ENCODE measurements at places on chromosomes 1 and 21. TPM values are rescaled to one million over a fixed set of nuclear protein-coding genes. Genes with fewer than 3 reads are reported as not detected.

ZYG11A gene
- 0.20 TPM for total RNA-seq

CCDC27 gene
- not detected for total RNA-seq

NGF gene
- total RNA-seq, result 8.8 TPM

ADAMTSL4 gene
- total RNA-seq, result 13.4 TPM

LCE3E gene
- not detected for total RNA-seq

SPRR3 gene
- total RNA-seq, result not detected

USP33 gene
- total RNA-seq, result 87.1 TPM

HJV gene
- total RNA-seq, result not detected

OSCP1 gene
- 8.6 TPM for total RNA-seq

SFN gene
- total RNA-seq, result 0.20 TPM

C1orf185 gene
- total RNA-seq, result not detected

ATF3 gene
- 6.6 TPM for total RNA-seq

CLEC20A gene
- not detected for total RNA-seq

CSMD2 gene
- total RNA-seq, result 14.4 TPM

GBP6 gene
- total RNA-seq, result not detected

PRDM16 gene
- total RNA-seq, result 11.6 TPM

MAP3K7CL gene
- 43.7 TPM for total RNA-seq

WDR64 gene
- not detected for total RNA-seq

USH2A gene
- total RNA-seq, result under 0.01 TPM

CALML6 gene
- 0.46 TPM for total RNA-seq

ZNF496 gene
- total RNA-seq, result 13.7 TPM

BCAR3 gene
- 52.3 TPM for total RNA-seq

WNT3A gene
- not detected for total RNA-seq

Data from smooth muscle cell of the pulmonary artery (primary cell).